ENCODE measurements at places on chromosomes 6 and 20.

GRCh38 chr20:4787069-4787468, 65.4 kb downstream of the PRND start:
- no peak for DNase-seq

DNA sequence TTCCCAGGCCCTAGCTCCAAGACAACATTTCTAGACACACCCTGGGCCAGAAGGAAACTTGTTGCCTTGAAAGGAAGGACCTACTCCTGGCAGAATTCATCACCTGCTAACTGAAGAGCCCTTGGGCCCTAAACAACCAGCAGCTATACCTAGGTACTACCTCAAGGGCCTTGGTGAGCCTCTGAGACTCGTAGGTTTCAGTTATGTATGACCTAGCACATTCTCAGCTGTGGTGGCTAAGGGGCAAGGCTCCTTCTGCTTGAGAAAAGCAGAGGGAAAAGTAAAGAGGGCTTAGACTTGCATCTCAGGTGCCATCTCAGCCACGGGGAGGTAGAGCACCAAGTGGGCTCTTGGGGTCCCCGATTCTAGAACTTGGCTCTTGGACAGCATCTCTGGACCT, 132.3 kb upstream of the NHSL1 start:
- no peak for DNase-seq

DNA sequence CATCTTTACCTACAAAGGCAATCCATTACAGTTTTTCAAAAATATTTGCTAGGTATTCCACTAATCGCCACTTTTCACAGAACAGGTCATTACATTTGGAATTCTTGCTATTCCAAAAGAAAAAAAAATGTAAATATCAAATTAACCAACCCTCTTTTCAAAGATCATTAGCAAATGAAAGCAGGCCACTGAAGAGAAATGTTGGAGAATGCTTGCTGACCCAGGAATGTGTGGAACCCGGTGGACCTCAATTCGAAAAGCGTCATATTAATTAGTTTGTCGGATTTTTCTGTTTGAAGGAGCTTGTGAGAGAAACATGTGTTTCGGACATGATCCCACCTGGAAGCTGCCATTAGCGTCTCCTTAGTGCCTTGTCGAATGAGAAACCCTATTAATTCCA, 27.9 kb upstream of the SERPINB9 start:
- no peak for DNase-seq

- DNase-seq = no peak
Observed at GRCh38 chr6:43489277-43490072, 12.1 kb downstream of the TJAP1 start.

- no peak for DNase-seq
Observed at GRCh38 chr6:163377561-163377960, 37.0 kb upstream of the QKI start.

DNA sequence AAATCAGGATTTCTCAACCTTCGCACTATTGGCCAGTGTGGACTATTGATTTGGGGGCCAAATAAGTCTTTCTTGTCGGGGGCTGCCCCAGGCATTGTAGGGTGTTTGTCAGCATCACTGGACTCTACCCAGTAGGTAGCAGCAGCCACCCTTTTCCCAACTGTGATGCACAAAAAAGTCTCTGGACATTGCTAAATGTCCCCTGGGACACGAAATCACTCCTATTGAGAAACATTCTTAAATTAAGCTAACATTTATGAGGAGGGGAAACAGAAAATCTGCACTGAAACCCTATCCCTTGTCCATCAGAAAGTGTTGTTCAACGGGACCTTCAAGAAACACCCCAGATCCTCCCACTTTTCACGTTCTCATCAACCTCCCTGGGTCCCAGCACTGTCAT, 54.2 kb downstream of the NFATC2 start:
- no peak for DNase-seq

Data from GM12892 (cell line).